ENCODE measurements at places on chromosomes 12 and 14. TPM values are rescaled to one million over a fixed set of nuclear protein-coding genes. Genes with fewer than 3 reads are reported as not detected.

The BIN2 gene
- 5.6 TPM for total RNA-seq

The INSM2 gene
- total RNA-seq: not detected

The POTEM gene
- not detected for total RNA-seq

The POTEG gene
- total RNA-seq: not detected

The CCDC177 gene
- not detected for total RNA-seq

The PSMA3 gene
- total RNA-seq: 54.5 TPM

The GSG1 gene
- 0.89 TPM for total RNA-seq

The TMEM233 gene
- total RNA-seq: 0.20 TPM

The SYNDIG1L gene
- total RNA-seq: not detected

The TAS2R13 gene
- 6.2 TPM for total RNA-seq
